ENCODE measurements at places on chromosomes 4 and X. TPM values are rescaled to one million over a fixed set of nuclear protein-coding genes. Genes with fewer than 3 reads are reported as not detected.
A peak's percentile ranks its signal among the peaks of the same experiment; 100 is the strongest.

Gene ENPEP
- 23.1 TPM for total RNA-seq

Gene SMIM10
- 0.31 TPM for total RNA-seq

Gene XAGE1A
- not detected for total RNA-seq

Gene DRD5
- total RNA-seq: not detected

Gene SLC2A9
- 19.9 TPM for total RNA-seq

Gene REELD1
- total RNA-seq: 0.44 TPM

GRCh38 chrX:150409486-150409885, 46.4 kb downstream of the MAMLD1 start:
- H3K36me3 ChIP-seq: no peaks in the 10 kb centered on the region
- H3K4me3 ChIP-seq: no peak overlapping the region
- H3K4me1 ChIP-seq: no peaks in the 10 kb centered on the region
- no peaks in the 10 kb centered on the region for H3K27me3 ChIP-seq

- no peak overlapping the region for H3K4me3 ChIP-seq
- H3K4me1 ChIP-seq: no peaks in the 10 kb centered on the region
- H3K27me3 ChIP-seq: no peaks in the 10 kb centered on the region
- H3K27ac ChIP-seq: no peak overlapping the region
- no peaks in the 10 kb centered on the region for H3K36me3 ChIP-seq
Measured at GRCh38 chr4:57442831-57443291, 332.7 kb upstream of the IGFBP7 start.

- no peaks in the 10 kb centered on the region for H3K4me1 ChIP-seq
- no peak for DNase-seq
- H3K27me3 ChIP-seq: no peaks in the 10 kb centered on the region
- H3K27ac ChIP-seq: no peak overlapping the region
- H3K4me3 ChIP-seq: no peak overlapping the region
Measured at GRCh38 chrX:68916891-68917290, 88.1 kb downstream of the EFNB1 start.

GRCh38 chr4:2809610-2810180, 16.8 kb downstream of the SH3BP2 start:
- H3K4me1 ChIP-seq: no peaks in the 10 kb centered on the region
- H3K27me3 ChIP-seq: no peaks in the 10 kb centered on the region
- peaks cover 3% of the 10 kb centered on the region for H3K36me3 ChIP-seq
- H3K4me3 ChIP-seq: no peak overlapping the region
- DNase-seq: peak; percentile 67
- no peak overlapping the region for H3K27ac ChIP-seq

GRCh38 chr4:145679520-145679919, 426 bp upstream of the C4orf51 start:
- H3K4me3 ChIP-seq: no peak overlapping the region
- DNase-seq: no peak
- no peaks in the 10 kb centered on the region for H3K27me3 ChIP-seq
- no peaks in the 10 kb centered on the region for H3K4me1 ChIP-seq

DNA sequence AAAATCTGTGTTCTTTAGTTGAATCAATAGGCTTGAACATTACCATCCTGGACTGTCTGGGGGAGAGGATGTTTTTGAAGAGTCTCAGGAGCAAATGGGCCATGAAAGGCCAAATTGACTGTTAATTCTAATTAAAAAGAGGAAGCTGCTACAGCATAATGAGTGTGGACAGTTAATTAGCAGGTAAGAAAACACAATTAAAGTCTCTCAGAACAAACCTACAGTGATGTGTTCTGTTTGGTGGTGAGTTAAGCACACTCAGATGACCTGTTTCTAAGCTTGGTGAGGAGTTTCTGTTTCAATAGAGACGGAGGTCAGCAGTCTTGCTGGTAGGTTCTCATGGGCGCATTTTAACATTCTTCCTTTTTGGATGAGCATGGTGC, 68.1 kb downstream of the DRD5 start:
- H3K27me3 ChIP-seq: no peaks in the 10 kb centered on the region
- H3K27ac ChIP-seq: no peak overlapping the region
- no peaks in the 10 kb centered on the region for H3K36me3 ChIP-seq
- no peak for DNase-seq
- no peaks in the 10 kb centered on the region for H3K4me1 ChIP-seq

DNA sequence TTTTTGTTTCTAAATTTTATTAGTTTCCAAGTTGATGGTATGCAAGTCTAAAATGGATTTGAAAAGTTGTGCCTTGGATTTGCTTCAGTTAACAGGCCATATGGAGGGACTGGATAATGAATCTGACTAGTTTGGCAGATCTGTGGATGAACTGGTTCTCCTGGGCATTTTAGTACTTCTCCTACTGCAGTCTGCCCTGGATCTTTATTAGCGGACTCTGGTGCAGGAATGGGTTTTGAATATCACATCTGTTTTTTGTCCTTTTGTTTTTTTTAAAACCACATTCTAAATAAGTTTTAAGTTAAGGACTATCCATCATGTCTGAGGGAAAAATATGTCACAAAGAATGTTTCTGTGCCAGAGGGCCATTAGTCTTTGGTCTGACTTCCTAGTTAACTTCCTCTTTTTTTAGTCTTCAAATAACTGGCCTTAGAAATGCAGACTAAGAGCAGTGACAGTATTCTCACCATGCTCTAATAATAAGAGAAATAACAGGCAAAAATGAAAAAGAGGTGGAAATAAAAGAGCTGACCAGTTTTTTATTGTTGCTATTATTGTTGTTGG, 13.9 kb upstream of the DCK start:
- H3K36me3 ChIP-seq: no peaks in the 10 kb centered on the region
- no peak for DNase-seq
- H3K4me3 ChIP-seq: no peak overlapping the region
- no peaks in the 10 kb centered on the region for H3K27me3 ChIP-seq

DNA sequence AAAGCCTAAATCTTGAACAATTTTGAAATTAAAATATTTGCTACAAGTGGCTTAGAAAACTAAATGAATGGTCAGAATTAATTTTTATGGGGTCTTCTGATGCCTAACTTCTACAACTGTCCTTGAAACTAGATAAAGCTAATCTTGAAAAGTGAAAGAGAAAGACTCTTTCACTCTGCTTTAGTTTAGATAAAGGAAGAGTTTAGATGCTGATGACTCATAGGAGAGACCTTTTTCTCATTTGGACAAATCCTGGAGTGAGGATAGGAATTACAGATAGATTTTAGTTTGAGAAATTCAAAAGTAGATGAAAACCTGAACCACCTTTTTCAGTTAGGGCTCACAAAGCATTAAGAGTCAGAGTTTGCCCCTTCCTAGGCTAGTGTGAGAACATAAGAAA, 342.3 kb upstream of the GRID2 start:
- H3K4me1 ChIP-seq: no peaks in the 10 kb centered on the region
- no peak overlapping the region for H3K27ac ChIP-seq
- H3K27me3 ChIP-seq: no peaks in the 10 kb centered on the region
- DNase-seq: no peak
- no peaks in the 10 kb centered on the region for H3K36me3 ChIP-seq

- no peak overlapping the region for H3K27ac ChIP-seq
- no peak overlapping the region for H3K4me3 ChIP-seq
- H3K4me1 ChIP-seq: no peaks in the 10 kb centered on the region
- no peaks in the 10 kb centered on the region for H3K27me3 ChIP-seq
- DNase-seq: no peak
Measured at GRCh38 chrX:5236749-5237148, 991.9 kb downstream of the NLGN4X start.

DNA sequence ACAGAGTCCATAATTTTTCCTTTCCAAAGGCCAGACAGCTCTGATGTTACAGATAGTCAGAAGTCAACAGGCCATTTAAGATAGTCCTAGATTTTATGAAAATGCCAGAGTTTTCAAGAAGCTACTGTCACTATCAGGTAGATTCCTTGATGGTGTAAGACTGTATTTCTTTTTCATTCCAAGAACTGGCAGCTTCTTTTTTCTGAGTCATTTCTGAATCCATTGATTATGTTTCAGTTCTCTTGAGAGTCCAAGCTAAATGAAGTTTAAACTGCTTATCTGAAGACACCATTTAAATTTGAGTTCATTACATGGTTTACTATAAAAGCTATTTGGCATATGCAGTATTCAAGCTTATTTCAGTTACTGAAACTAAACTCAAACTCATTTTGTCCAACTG, 44.6 kb downstream of the RASSF6 start:
- no peaks in the 10 kb centered on the region for H3K27me3 ChIP-seq
- H3K36me3 ChIP-seq: no peaks in the 10 kb centered on the region
- H3K4me3 ChIP-seq: no peak overlapping the region
- no peaks in the 10 kb centered on the region for H3K4me1 ChIP-seq
- H3K27ac ChIP-seq: no peak overlapping the region
- DNase-seq: no peak

GRCh38 chrX:109184506-109185139, 297.3 kb downstream of the GUCY2F start:
- H3K4me1 ChIP-seq: no peaks in the 10 kb centered on the region
- no peak for DNase-seq
- H3K36me3 ChIP-seq: no peaks in the 10 kb centered on the region
- no peak overlapping the region for H3K4me3 ChIP-seq
- H3K27me3 ChIP-seq: no peaks in the 10 kb centered on the region
- H3K27ac ChIP-seq: no peak overlapping the region

DNA sequence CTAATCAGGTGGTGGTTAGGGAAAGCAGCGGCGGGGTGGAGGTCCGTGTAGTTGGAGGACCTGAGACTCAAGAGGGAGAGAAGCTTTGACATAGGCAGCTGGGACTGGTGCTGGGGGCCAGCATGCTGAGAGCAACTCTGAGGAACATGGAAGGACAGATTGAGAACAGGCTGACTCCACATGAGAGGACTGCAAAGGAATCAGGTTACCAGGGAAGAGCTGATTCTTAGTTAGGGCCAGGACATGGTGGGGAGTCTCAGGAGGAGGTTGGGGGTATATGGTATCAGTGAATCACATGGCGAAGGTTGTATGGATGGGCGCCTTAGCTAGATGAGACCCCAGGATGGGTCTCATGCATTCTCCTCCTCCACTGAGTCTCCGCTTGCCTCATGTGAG, 264.0 kb upstream of the BOD1L1 start:
- DNase-seq: no peak
- H3K27ac ChIP-seq: no peak overlapping the region
- no peaks in the 10 kb centered on the region for H3K36me3 ChIP-seq
- H3K27me3 ChIP-seq: no peaks in the 10 kb centered on the region
- no peak overlapping the region for H3K4me3 ChIP-seq

DNA sequence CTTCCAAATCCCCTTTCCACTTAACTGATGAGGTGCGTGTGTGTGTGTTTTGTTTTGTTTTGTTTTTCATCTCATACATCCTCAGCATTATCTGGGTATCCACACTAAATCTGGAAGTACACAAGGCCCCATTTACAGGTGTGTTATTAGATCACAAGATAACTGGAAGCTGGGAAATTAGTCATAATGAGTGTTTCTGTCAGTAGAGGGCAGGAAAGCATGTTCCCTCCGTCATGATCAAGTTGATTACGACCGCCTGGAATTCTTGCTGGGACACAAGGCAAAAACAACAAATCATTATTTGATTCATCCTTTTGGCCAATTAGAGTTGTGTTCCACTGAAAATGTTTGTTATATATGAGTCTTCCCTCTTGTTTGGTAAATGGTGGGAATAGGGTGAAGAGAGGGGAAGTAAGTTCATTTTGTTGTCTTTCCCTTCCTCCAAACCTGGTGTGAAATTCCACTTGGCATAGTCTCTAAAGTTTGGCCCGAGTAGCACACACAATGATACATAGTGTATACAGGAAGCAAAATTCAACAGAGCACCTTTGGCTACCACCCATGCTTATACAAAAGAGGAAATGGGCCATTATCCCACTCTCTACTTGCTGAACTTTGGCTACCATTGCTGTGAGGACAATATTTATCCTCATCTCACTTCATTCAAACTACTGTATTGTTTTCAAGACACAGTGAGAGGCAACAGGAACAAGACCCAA, 33.3 kb upstream of the TLL1 start:
- no peak for DNase-seq
- no peaks in the 10 kb centered on the region for H3K36me3 ChIP-seq
- no peaks in the 10 kb centered on the region for H3K27me3 ChIP-seq
- no peaks in the 10 kb centered on the region for H3K4me1 ChIP-seq

DNA sequence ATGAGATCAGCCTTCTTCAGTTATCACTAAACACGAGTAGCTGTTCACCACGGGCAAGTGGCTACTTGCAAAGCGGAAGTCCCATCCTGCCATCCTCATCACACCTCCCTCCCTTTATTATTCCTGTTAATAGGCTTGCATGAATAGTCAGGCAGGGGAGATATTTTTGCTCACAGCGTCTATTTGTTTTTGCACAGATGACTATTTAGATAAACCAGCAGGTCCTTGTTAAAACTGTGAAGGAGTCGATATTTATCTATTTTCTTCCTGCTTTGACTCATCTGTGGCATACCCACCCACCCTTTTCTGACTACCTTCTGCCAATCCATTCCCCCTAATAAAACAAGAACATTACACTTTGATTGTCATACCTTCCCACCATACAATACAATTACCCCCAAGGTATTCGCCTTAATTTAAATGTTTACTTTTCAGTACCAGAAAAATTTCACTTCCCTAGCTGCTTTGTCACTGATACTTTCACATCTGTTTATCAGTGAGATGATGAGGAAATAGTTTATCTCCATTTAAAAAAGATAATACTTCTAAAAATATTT, 96.6 kb upstream of the BANK1 start:
- H3K4me3 ChIP-seq: no peak overlapping the region
- no peaks in the 10 kb centered on the region for H3K27me3 ChIP-seq
- H3K36me3 ChIP-seq: no peaks in the 10 kb centered on the region
- H3K4me1 ChIP-seq: no peaks in the 10 kb centered on the region
- DNase-seq: no peak

DNA sequence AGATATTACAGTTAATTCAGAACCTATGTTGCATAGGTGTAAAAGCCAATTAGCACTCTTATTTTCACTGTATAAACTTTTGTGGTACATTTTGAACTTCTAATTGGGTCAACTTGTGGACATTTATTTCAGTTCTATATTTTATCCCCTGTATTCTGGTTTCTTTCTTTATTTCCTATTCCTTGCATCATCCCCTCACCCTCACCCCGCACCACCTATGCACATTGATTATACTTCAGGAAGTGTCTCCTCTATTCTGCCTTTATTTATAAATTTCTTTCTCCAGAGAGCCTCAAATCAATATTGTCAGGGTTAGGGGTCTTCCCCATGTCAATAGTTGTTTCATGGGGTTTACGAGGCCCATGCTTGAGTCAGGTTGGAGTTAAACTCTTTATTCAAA, 83.1 kb downstream of the TEX13C start:
- H3K4me1 ChIP-seq: no peaks in the 10 kb centered on the region
- no peak overlapping the region for H3K4me3 ChIP-seq
- H3K27ac ChIP-seq: no peak overlapping the region
- no peaks in the 10 kb centered on the region for H3K27me3 ChIP-seq
- H3K36me3 ChIP-seq: no peaks in the 10 kb centered on the region

DNA sequence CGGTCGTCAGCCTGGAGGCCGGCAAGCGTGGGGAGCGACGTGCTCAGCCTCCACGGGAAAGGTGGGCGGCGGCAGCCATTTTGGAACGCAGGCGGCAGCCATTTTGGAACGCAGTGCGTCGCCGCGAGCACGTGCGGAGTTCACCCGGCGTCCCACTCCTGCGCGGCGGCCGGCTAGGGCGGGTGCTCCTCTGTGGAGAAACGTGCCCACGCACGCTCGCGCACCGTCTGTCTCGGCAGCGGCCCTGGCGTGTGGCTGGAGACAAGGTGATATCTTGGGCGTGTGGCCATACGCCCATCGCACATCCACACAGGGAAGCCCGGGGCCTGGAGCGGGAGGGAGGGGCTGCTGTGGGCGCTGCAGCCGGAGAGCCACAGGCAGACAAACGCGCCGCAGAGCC, 21.1 kb downstream of the CPLX1 start:
- H3K36me3 ChIP-seq: no peaks in the 10 kb centered on the region
- no peak overlapping the region for H3K4me3 ChIP-seq
- no peak overlapping the region for H3K27ac ChIP-seq
- no peaks in the 10 kb centered on the region for H3K27me3 ChIP-seq
- no peaks in the 10 kb centered on the region for H3K4me1 ChIP-seq

Measured in right lobe of liver (tissue), 6 donors.